ENCODE measurements at places on chromosomes 6 and 20.

DNA sequence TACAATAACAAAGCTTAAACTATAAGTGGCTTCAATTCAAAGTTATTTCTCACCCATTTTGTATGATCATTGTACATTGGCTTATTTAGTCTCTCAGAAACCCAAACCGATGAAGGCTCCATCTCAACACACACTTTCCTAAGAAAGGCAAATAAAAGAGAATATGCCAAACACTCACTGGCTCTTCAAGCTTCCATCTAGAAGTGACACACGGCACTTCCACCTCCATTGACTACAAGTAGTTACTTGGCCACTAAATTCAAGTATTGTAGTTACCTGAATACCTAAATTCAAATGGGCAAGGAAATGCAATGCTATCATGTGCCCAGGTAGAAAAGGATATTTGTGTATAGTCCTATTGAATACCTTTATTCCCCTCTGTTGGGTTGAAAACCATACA lies 170.6 kb downstream of the OGFRL1 start:
- no peak for DNase-seq

DNA sequence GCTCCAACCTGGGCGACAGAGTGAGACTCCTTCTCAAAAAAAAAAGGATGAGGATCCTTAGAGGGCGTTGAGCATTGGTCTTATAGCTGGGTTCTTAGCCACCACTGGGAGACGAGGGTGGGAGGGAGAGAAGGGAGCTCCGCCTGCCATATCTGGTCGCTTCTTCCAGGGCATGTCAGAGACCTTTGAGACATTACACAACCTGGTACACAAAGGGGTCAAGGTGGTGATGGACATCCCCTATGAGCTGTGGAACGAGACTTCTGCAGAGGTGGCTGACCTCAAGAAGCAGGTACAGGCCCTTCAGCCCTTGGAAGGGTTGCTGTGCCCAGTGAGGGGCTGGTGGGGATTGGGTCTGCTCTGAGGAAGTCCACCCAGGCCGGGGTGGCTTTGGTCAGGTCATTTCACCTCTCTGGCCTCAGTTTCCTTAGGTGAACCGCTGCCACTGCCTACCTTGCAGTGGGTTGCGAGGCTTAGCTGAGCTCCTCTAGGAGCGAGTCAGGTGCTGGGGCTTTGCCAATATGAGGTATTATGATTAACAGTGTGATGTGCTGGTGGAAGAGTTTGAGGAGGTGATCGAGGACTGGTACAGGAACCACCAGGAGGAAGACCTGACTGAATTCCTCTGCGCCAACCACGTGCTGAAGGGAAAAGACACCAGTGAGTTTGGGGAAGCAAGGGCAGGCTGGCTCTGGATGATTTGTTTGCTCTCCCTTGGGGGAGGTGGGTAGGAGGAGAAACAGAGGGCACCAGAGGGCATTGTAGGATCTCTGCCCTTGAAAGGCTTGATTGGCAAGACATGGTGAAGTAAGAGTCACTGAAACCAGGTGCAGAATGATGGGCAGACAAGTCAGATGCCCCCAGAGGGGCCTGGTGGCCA lies 8.5 kb downstream of the CNPY3 start:
- DNase-seq = no peak

- no peak for DNase-seq
Measured at GRCh38 chr20:57371363-57371762, 19.8 kb upstream of the RBM38 start.

- no peak for DNase-seq
Measured at GRCh38 chr6:157879873-157880254, 56.8 kb downstream of the SNX9 start.

- DNase-seq = no peak
Measured at GRCh38 chr6:128241216-128241615, 279.2 kb downstream of the PTPRK start.

- no peak for DNase-seq
Measured at GRCh38 chr6:28948782-28949486, 25.1 kb upstream of the TRIM27 start.

DNA sequence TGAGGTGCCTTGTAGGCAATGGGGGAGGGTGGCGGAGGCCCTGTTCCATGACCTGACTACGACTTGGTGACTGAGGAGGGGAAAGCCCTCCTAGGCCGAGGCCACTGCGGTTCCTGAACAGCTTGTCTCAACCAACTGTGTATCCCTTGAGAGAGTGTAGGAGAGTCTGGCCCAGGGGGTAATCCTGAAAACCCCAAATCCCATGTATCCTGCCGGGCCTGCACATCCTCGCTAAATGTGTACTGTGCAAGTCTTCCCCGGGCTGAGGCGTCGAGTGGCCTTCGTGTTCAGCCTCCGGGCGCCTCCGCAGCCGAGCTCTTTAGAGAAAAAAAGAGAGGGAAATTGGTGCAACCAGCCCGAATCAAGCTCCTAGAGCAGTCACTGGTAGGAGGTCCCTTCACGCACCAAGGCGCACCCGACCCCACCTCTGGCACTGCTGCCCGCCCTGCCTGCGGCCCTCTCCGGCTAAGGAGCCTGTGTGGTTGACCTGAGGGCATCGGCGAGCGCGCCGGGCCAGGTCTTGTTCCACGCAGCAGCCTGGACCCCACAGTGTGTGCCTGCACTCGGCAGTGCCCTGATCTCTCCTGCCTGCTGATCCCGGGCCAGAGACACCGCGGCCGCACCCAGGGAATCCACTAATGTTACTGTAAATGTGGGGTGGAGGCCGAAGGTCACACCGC lies 7.3 kb downstream of the SIM1 start:
- DNase-seq = peak; percentile 74
